ENCODE measurements at places on chromosomes 4 and X.
A peak's percentile ranks its signal among the peaks of the same experiment; 100 is the strongest.

- DNase-seq, result no peak
Observed at GRCh38 chrX:56308726-56309125, 76.6 kb downstream of the KLF8 start.

DNA sequence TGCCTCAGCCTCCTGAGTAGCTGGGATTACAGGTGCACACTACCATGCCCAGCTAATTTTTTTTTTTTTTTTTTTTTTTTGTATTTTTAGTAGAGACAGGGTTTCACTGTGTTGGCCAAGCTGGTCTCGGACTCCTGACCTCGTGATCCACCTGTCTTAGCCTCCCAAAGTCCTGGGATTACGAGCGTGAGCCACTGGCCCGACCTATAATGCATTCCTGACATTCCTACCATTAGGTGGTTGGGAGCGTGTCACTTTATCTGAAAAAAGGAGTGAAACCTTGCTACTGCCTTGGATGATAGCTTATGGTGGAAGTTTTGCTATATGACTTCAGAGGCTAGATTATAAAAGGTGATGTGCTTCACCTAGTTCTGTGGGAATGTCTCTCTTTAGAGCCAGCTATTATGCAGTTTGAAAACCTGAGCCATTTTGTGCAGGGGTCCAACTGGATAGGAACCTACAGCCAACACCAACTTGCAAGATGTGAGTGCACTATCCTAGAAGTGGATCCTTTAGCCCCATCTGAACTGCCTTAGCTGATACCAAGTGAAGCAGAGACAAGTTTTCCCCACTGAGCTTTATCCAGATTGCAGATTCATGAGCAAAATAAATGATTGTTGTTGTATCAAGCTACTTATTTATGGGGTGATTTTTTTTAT, 29.8 kb upstream of the EMCN start:
- no peak for DNase-seq

- DNase-seq, result no peak
Observed at GRCh38 chrX:131763674-131764073, 219.8 kb downstream of the OR13H1 start.

GRCh38 chrX:153378607-153379006, 22.5 kb downstream of the PNMA6E start:
- DNase-seq, result no peak

GRCh38 chrX:69489625-69490024, 14.5 kb upstream of the NALF2 start:
- DNase-seq, result no peak

- no peak for DNase-seq
Observed at GRCh38 chr4:67091673-67092072, 453.6 kb downstream of the CENPC start.

GRCh38 chrX:138986235-138986634, 274.7 kb upstream of the FGF13 start:
- no peak for DNase-seq

- DNase-seq, result no peak
Observed at GRCh38 chrX:8520791-8521190, 56.2 kb downstream of the VCX3B start.

DNA sequence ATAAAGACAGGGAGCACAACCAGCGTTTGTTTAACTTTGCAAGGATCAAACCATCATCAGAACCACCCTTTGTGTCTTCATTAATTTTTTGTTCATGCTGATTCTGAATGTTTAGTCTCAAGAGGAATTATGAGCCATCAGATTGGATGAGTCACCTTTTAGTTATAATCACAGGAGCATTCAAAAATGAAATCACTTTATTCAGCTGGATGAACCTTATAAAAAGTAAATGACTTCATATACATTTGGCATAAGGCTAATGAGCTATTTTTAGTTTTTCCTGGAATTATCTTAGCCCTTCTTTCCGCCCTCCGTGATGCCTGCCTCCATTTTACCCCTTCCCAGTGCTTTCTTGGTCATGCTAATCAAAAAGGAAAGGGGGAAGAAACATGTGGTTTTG, 103.6 kb downstream of the SORBS2 start:
- no peak for DNase-seq

DNA sequence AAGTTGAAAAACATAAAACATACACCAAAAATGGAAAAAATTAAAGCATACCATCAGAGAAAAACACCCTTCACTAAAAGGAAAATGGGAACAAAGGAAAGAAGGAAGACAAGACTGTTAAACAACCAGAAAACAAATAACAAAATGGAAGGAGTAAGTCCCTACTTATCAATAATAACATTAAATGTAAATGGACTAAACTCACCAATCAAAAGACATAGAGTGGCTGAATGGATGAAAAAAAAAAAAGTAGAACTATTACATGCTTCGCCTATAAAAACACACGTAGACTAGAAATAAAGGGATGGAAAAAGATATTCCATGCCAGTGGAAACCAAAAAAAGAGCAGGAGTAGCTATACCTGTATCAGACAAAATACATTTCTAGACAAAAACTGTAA, 19.4 kb upstream of the TMSB15A start:
- DNase-seq, result no peak

- no peak for DNase-seq
Observed at GRCh38 chrX:79573760-79574159, 206.6 kb upstream of the ITM2A start.

DNA sequence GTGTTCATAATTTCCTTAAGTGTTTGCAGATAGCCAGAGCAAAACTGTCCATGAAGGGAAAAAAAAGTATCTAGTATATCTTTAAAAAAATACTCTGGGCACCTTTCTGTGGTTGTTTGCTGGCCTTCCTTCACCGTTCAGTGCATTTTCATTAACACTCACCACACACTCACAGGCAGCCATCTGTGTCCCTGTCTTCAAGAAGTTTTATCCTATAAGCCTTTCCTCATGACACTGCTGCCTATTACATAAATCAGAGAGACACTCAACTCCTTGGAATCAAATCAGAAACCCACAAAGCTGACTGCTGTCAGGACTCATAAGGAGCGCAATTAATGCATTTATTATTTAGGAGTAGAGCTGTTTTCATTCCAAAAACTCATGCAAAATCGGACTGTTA, 1720.2 kb downstream of the PCDH7 start:
- DNase-seq, result no peak

GRCh38 chr4:165151734-165152133, 39.1 kb upstream of the TMEM192 start:
- DNase-seq, result no peak

GRCh38 chr4:104418286-104418685, 76.4 kb downstream of the CXXC4 start:
- DNase-seq, result no peak

DNA sequence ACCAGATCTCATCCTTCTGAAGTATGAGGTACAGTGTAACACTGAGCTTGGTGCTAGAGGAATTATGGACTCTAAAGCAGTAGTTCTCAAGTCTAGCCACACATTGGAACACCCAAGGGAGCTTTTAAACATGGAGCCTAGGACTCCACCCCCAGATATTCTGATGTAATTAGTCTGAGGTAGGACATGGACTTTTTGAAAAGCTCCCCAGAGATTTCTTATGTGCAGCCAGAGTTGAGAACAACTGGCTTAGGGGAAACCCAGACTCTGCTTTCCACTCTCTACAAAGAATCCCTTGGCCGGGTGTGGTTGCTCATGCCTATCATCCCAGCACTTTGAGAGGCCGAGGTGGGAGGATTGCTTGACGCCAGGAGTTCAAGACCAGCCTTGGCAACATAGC, 11.6 kb upstream of the GDPD2 start:
- DNase-seq, result no peak

GRCh38 chr4:76666944-76667532, 230.9 kb downstream of the SOWAHB start:
- DNase-seq, result no peak

DNA sequence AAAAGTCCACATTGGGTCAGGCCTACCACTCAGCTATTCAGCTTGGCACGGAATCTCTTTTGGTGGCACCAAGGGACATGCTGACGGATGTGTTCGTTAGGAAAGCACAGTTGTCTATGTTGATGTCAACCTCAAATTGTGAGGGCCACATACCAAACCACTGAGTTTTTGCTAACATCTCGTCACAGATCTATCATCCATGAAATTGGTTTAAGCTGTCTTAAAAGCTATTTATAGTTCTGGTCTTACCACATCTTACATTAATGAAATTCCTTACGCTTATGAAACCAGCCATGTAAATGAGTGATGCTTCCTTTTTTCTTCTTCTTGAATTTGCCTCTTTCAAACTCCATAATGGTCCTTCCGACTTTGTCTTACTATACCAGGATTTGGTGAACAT, 101.5 kb downstream of the MGST2 start:
- no peak for DNase-seq

- no peak for DNase-seq
Observed at GRCh38 chr4:145436796-145437195, 44.9 kb upstream of the SMAD1 start.

- DNase-seq, result peak; percentile 15
Observed at GRCh38 chr4:48483777-48484493, 792 bp downstream of the SLC10A4 start.

GRCh38 chr4:28675582-28675981, 1814.9 kb downstream of the STIM2 start:
- no peak for DNase-seq

DNA sequence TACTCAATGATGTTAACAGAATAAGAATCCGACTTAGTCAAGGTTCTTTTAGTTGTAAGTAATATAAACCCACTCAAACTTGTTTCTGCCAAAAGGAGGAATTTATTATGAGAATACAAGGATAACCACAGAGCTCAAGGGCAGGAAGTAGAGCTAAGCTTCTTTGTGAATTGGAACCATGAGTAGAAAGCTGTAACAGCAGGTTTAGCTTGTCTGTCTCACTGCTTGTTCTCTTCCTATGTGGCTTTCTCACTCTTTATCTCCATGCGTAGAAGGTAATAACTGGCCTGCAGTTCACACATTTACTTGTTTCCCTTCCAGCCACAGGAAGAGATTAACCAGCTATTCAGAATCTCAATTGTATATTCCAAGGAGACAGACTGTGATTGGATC, 378.3 kb downstream of the PPP1R2C start:
- DNase-seq, result no peak

DNA sequence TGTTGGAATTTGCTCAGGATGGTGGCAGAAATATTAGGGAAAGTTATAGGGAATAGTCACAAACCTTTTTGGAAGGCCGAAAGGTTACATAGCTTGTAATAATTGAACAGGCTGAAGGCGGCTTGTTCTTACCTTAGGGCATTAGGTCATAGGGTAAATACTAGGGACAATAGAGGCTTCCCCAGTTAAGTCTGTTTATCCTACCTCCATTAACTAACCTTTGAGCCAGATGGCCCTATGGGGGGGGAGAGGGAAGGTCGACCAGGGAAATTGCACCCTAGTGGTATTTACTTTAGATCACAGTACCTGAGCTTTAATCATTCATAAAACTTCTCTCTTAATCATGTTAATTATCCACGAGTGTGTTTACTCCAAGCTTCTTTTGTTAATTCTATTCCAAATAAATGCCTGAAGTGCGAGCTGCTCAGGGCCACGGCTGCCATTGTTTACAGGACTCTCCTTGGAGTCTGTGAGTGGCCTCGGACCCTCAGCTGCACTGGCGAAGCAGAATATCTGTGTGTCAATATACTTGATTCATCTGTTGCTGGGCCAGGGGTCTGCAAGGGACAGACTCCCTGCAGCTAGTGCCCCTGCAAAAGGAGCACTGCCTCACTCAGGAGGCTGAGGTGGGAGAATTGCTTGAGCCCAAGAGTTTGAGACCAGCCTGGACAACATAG, 22.9 kb downstream of the PAGE2 start:
- DNase-seq, result no peak

GRCh38 chr4:18314731-18315130, 293.2 kb upstream of the LCORL start:
- no peak for DNase-seq

- DNase-seq, result no peak
Observed at GRCh38 chrX:27987862-27988646, 6.8 kb upstream of the DCAF8L1 start.

- DNase-seq, result peak; percentile 59
Observed at GRCh38 chr4:40682290-40683101, 52.8 kb upstream of the RBM47 start.

- no peak for DNase-seq
Observed at GRCh38 chrX:85620466-85620865, 241.0 kb upstream of the POF1B start.

DNA sequence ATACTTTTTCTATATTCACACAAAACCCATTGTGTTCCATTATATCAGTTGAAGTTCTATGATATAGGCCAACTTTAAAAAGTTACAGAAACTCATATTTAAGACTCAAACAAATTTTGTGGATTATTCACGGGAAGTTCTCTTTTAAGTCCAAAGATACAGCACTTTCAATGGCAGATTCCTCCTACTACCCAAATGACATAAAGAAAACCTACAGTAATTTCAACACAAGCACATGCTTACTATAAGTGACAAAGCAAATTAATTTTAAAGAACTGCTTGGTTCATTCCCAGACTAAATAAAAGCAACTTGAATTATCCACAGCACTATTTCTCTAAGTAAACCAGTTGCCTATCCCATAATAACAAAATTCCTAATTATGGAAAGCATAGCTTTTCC, 4.1 kb downstream of the PPA2 start:
- DNase-seq, result no peak

DNA sequence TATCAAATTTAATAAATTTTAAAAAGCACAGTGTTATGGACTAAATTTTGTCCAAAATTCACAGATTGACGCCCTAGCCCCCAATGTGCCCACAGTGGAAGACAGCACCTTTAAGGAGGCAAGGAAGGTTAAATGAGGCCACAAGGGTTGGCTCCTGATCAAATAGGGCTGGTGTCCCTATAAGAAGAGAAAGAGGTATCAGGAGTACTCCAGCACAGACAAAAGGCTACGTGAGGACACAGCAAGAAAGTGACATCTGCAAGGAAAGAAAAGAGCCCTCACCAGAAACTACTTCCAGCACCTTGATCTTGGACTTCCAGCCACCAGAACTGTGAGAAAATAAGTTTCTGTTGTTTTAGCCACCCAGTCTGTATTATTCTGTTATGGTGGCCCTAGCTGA, 48.8 kb downstream of the FAM13A start:
- no peak for DNase-seq

- no peak for DNase-seq
Observed at GRCh38 chrX:1086444-1087409, 125.7 kb downstream of the CRLF2 start.

GRCh38 chr4:100428051-100428450, 89.8 kb downstream of the EMCN start:
- no peak for DNase-seq

DNA sequence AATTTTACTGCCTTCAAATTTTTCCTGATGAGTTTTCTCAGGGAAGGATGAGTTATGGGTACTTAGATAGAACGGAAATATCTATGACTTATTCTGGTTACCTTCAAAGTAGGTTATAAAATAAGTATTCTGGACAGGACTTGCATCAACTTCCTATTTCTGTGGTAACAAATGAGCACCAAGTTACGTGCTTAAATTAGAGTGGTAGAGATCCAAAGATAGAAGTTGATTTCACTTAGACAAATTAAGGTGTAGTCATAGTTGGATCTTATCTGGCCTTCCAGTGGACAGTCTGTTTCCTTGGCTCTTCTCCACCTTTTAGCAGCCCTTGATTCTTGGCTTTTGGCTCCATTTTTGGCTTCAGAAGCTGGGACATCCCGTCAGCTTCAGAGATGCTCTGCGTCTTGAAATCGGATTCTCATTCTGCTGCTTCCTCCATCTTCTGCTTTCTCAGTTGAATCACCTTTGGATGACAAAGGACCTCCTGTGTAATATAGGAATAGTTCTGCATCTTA, 109.9 kb downstream of the ZNF518B start:
- DNase-seq, result no peak
